ENCODE measurements at places on chromosomes 5 and 9.

DNA sequence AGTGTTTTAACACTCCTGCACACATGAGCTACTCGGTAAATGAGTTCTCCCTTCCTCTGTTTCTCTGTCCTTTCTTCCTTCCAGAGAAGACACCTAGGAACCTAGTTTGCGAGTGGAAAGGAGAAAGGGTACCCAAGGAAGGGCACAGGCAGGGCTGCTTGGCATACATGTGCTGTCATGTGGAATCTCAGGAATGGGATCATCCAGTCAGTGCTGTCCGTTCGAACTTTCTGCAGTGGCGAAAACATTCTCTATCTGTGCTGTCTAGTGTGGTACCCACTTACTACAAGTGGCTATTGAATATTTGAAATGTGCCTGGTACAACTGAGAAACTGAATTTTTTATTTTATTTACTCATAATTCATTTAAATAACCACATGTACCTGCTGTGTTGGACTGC, 28.0 kb downstream of the NLN start:
- no peak for DNase-seq

DNA sequence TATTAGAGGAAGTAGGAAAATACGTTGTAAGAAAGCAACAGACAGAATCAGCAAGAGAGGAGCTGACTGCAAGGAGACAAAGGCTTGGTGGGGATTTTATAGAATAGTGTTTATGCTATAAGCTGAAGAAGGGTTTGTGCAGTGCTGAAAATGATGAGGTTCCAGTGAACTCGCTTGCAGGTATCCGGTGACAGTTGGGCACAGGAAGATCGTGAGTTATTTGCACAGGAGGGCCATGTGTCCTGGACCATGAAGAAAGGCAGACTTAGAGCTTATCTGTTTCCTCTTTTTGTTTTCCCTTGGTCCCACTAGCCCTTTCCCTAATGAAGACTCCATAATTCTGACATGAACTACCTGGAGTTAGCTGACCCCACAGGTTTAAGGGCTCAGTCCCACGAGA, 61.4 kb downstream of the NXNL2 start:
- DNase-seq, result no peak

GRCh38 chr5:134138416-134139376, 24.2 kb downstream of the TCF7 start:
- DNase-seq, result no peak

DNA sequence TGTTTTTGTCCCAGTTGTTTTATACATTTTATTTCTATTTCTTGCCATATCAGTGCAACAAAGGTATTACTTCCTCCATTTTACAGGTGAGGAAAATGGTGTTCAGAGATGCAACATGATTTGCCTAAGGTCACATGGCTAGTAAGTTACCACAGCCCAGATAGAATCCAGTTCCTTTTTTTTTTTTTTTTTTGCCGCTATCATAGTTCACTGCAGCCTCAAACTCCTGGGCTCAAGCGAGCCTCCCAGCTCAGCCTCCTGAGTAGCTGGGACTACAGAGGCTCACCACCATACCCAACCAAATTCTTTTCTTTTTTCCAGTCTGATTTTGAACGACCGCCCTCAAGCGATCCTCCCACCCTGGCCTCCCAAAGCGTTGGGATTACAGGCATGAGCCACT, 480 bp upstream of the CCDC69 start:
- no peak for DNase-seq

DNA sequence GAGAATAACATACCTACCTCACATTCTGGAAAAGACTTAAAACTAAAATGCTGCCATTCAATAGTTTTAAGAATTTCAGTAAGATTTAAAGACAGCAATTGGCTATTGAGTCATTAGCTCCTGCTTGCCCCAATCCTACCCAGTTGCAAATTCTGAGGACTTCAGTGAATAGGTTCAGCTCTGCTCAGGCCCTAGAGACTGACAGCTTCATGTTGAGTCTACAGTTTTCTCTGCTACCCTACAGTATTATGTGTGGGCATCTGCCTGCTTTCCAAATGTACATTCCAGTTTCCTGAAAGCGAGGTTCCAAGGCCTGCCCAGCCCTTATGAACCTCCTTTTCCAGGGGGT, 61.5 kb downstream of the ARSB start:
- DNase-seq, result no peak

DNA sequence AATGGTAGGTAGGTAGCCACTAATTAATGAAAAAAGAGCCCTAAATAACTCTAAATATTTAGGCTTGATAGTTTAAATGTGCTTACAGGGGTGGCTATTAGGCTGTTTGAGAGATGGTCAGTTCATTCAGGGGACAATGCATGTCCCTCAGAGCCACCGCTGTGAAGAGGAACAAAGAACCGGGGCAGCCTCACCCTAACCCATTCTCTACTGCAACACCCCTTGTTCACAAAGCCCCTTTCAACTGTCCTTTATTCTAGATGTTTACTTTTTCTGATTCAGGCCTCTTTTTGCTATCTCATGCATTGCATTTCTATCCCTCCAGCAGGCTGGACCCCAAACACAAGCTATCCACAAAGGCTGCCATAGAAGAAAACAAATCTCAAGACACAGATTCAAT, 906.7 kb downstream of the NR2F1-AS1 start:
- DNase-seq, result no peak

- DNase-seq, result no peak
These were observed 96.0 kb downstream of the ZFAND5 start for GRCh38 chr9:72268961-72269360.

DNA sequence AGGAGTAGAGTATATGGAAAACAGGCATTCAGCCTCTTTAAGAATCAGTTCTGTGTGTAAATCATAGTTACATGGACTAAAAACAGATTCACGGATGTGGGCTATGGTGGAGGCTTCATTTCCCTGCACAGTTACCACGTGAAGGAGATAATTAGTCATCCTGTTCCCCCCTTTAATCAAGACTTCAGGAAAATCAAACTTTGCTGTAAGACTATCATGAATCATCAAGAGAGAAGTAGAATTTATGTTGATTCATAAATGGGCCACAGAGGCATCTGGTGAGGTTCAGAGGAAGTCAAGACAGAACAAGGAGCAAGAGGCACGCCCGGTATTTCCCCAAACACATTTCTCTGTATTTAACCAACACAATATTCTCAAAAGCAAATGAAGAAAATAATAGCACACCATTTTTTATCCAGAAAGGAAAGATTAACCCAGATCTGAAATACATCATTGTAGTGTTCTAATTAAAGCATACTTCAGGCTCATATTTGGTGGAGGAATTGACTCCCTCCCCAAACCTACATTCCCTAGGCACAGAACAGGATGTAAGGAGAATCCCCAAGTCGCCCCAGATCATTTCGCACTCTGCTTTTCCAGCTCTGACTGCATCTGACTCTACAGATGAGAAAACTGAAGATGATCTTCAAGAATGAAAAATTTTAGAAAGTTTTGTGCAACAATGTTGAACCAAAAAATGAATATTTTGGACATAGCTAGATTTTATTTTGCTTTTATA, 175.8 kb upstream of the GAS1 start:
- no peak for DNase-seq

GRCh38 chr9:134040781-134041648, 15.7 kb downstream of the BRD3OS start:
- no peak for DNase-seq

DNA sequence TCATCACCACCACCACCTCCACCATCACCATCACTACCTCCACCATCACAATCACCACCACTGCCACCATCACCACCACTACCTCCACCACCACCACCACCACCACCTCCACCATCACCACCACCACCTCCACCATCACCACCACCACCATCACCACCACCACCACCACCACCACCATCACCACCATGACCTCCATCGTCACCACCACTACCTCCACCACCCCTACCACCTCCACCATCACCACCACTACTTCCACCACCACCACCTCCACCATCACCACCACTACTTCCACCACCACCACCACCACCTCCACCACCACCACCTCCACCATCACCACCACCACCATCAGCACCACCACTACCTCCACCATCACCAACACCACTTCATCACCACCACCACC, 23.5 kb upstream of the ADCY2 start:
- DNase-seq, result no peak

GRCh38 chr5:56026863-56027300, 32.1 kb upstream of the IL6ST start:
- no peak for DNase-seq

DNA sequence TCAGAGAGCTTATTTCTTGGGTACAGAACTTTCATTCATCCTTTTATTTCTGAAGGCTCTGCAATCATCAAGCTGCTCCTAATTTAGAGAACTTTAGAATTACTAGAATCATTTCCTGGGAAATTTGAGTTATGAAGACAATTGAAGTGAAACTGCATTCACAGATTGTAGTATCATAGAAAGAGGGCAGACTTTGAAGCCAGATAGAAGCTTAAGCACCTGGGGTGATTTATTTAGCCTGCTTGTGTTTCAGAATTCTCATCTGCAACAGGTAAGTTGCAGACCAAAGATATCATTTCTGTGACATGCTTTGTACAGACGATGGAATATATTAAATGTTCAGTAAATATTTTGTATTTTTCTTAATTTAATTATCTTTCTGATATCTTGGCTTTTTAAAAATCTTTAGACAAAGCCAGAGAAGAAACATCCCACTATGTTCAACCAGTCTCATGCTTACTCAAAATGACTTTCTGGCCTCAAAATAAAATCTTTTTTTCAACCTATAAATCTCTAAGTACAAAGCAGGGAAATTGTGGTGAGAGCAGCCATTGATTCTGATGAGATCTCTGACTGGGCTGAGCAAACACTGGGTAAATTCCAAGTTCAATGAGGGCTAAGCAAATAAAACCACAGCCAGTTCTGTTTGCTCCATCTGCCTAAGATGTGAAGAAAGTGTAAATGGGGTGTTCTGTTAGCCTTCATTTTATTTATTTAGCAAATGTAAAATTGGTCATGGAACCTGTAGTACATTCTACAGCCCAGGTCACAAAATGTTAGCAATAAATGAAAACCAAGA, 264.7 kb upstream of the CCNG1 start:
- DNase-seq, result no peak

All from mesothelial cell of epicardium (in vitro differentiated cells).